ENCODE measurements at places on chromosomes 16 and 17. TPM values are rescaled to one million over a fixed set of nuclear protein-coding genes. Genes with fewer than 3 reads are reported as not detected.

The NKD1 gene
- total RNA-seq = 0.16 TPM

The PPP1R27 gene
- not detected for total RNA-seq

The PLXDC1 gene
- not detected for total RNA-seq

The SLC6A2 gene
- total RNA-seq = 0.08 TPM

The SOX8 gene
- total RNA-seq = not detected

The FBXO39 gene
- total RNA-seq = 9.3 TPM

The CD300H gene
- not detected for total RNA-seq

The NOTUM gene
- total RNA-seq = not detected

The ZNF778 gene
- total RNA-seq = 7.0 TPM
